H54 (cell line): ENCODE measurements at places on chromosomes 11 and 22.

DNA sequence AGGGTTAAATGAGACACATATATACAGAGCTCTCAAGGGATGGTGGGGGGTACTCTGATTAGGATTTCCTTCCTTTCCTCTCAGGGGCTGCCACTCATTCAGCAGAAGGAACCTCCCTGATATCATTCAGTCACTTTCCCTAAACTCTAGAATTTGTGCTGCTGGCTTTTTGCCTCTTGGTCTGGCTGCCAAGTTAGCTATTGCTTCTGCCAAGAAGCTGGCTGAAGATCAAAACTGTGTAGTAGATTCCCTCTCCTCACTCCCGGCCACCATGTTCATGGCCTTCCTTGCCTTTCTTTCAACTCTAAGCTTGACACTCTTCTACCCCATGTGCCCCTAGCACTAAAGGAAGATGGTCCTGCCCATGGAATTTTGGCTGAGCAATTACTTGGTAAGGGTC, 18.7 kb downstream of the SLC6A5 start:
- no peak for DNase-seq

- no peak for DNase-seq
Observed at GRCh38 chr11:46293641-46294103, 16.2 kb downstream of the CREB3L1 start.

DNA sequence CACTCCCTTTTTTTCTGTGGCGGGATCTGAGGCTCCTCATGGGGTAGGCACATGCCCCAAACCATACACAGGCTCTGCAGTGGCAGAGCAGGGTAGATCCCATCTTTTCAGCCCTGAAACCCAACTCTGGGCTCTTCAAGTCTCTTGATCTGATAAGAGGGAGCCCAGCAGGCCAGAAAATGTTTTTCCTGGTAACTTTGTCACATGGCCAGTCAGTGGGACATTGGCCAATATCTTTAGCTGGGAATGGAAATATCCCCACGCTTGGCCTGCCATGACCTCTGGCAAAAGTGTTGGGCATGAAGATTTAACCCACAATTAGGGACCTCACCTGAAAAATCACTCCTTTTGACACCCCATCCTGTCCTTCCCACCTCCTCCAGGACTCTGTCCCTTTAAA, 8.1 kb downstream of the INPP5J start:
- DNase-seq, result no peak

DNA sequence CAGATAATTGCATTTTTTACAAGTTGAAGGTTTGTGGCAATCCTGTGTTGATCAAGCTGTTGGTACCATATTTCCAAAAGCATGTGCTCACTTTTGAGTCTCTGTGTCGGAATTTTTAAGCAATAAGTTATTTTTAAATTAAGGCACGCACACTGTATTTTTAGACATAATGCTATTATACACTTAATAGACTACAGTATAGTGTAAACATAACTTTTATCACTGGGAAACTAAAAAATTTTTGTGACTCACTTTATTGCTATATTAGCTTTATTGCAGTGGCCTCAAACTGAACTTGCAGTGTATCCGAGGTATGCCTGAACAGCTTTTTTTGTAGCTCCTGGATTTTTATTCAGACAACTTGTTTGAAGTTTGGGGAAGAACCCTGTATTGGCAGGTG, 31.3 kb upstream of the RRM1 start:
- DNase-seq, result no peak

DNA sequence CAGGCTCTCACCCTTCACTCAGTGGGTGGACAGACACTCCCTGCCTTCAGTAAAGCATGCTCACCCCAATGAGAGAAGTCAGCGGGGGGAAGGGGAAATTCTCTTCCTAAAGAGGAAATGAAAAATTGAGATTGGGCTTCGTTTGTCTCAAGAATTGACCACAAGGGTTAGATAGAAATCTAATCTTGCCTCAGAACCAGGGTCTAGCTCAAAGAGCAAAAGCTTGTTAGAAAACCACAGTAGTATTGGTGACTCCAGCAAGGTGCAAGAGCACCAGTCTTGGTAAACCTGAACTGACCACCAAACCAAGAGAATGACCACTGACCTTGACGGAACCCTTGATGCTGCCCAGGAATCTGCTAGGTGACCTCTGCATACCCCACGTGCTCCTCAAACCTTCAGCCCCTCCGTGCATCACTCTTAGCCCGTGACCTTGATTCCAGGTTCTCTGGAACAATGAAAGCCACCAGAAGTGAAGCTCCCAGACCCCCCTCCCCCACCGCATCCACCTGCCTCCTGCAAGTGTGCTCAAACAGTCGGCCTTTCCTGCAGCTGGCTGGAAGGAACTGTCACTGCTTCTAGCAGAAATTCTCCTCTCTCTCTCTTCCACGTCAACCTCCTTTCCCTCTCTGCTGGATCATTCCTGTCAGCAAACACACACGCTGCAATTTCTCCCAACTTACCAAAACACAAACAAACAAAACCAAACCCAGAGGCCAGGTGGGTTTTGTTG, 3.1 kb upstream of the TMA7B start:
- DNase-seq, result no peak

DNA sequence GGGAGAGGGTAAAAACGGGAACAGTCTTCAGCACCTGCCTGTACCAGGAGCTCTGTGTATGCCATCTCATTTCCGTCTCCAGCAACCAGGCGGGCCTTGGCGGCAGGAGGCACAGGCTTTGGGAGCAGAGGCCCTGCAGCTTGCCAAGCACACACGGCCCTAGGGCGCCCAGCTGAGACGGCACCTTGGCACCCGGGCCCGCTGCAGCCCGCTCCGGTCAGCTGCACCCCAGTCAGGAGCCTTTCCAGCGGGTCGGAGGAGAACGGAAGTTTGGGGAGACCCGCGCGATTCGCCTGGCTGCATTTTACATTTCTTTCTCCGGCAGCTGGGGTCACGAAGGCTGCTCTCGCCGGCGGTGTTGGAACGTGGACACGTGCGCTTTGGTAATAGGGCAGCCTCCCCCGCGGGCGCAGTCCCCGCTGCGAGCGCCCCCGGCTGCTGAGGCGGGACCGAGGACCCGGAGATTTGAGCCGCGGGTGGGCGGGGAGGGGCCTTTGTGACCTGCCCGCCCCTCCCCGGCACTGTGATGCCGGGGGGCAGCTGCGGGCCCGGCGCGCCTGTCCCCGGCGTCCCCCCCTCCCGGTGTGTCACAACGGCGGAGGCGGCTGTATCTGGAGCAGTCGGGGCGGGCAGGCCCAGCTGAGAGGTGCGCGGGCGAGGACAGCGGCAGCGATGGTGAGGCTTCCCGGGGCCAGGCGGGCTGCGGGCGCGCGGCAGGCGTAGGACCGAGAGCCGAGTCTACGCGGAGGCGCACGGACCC, at the start of gene TUBA8:
Gene TUBA8, plus strand, starts transcription at position 616 of the 760 bp plus-strand sequence. Its CDS starts 57 bp downstream, at position 673.
- no peak for DNase-seq

DNA sequence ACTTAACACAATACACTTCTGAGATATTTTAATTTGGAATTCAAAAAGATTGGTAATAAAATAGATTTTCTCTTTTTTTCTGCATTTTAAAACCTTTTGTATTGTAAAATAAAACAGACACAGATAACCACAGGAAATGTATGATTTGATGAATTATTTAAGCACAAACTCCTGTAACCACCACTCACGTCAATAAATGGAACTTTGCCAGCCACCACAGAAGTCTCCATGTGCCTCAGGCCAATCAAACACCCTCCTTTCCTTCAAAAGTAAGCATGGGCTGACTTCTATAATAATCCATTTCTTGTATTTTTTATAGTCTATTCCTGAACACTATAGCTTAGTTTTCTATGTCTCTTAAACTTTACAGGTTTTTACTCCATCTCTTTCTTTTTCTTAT, 721.7 kb downstream of the DLG2 start:
- DNase-seq, result no peak

DNA sequence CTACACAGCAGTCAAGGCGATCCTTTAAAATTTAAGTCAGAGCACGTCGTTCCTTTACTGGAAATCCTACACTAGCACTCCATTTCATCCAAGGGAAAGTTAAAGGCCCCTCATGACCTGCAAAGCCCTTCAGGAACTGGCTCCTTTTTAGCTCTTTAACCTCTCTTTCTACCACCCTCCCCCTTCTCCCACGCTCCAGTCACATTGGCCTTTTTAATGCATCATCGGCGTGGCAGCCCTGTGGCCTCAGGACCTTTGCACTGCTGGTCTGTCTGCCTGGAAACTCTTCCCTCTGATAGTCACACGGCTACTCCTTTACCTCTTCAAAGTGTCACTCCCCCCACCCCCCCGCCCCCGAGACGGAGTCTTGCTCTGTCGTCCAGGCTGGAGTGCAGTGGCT, 1.2 kb upstream of the PTPN5 start:
- no peak for DNase-seq

DNA sequence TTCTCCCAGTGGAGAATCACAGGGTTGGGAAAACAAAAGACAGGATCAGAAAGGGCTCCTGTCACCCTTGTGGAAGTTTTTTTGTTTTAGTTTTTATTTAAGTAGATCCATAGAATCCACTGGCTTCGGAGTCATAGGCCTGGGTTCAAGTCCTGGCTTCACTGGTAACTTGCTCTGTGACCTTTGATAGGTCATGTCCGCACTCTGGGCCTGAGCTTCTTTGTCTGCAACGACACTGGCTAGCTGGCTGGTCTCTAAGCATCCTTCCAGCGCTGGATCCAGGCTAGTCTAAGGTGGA, 1.4 kb downstream of the ZFTA start:
- DNase-seq, result no peak

GRCh38 chr11:90493379-90493778, 270.5 kb upstream of the CHORDC1 start:
- no peak for DNase-seq

DNA sequence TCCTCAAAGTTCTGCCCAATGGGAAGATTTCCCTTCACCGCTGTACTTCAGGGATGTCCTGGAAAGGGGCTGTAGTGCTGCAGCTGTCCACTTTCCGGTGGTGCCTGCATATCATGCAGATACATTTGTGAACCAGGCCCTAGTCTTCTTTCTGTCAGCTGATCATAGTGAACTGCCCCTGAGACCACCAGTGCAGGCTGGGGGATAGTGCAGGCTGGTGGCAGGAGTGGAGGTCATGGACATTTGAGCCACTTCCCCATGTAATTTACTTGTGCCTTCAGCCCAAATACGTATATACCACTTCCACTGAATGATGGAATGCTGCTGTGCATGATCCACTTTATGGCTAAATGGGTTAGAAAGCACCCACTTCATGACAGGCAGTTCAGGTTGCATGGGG, 120.0 kb downstream of the ZNF280B start:
- DNase-seq, result no peak

- DNase-seq, result no peak
Observed at GRCh38 chr11:47881145-47881544, 33.0 kb upstream of the NUP160 start.

GRCh38 chr11:9138133-9138453, 46.7 kb upstream of the SCUBE2 start:
- DNase-seq, result no peak

DNA sequence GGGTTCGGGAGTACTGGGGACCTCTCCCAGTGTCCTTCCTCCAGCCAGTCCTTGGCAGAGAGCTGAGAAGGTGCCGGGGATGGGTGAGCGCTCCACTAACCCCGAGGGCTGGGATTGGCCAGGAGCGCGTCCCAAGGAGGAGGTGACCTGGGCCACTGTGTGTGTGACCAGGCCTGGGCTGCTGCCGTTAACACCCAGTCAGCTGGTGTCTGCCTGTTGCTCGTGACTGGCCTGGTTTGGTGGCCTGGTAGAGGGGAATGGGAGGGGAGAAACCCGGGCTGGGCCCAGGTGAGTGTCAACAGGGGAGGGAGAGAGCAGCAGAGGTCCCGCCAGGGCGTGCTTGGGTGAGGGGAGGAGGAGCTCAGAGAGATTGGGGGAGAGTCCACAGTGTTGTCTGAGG, 29.9 kb upstream of the GRAMD4 start:
- no peak for DNase-seq

DNA sequence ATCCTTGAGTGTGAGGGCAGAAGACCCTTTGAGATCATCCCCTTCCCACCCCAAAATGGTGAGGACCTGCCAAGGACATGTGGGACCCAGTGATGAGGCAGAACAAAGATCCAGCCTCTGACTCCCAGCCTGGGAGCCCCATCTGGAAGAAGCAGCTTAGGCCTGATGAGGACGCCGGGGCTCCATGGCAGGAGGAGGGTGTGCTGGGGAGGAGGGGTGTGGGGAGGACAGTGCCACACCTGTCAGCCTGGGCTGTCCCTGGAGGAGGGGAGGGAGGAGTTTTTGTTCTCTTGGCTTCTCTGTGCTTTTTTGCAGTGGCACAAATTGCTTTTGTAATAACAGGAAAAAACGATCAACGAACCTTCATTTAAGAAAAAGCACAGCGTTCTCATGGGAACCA, 44.4 kb upstream of the DAGLA start:
- no peak for DNase-seq

GRCh38 chr11:107157146-107157808, 139.0 kb upstream of the GUCY1A2 start:
- DNase-seq, result no peak

DNA sequence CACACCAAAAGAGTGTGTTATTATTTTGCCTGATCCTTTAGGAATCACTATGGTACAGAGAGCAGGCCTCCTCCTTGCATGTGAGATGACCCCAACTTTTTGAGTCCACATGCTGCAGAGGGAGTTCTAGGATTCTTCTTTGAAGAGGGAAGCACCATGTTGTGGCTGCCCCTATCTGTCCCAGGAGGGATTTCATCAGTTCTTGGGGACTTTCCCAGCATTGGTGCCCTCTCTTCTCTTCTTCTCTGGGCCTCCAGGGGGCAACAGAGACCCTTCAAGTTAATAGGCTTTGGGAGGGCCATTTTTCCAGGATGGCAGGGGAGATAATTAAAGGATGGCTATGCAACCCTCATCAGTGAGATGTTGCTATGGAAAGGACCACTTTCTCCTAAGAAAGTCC, 3.6 kb downstream of the MMP1 start:
- no peak for DNase-seq
